ENCODE measurements at places on chromosomes 1 and 21.

DNA sequence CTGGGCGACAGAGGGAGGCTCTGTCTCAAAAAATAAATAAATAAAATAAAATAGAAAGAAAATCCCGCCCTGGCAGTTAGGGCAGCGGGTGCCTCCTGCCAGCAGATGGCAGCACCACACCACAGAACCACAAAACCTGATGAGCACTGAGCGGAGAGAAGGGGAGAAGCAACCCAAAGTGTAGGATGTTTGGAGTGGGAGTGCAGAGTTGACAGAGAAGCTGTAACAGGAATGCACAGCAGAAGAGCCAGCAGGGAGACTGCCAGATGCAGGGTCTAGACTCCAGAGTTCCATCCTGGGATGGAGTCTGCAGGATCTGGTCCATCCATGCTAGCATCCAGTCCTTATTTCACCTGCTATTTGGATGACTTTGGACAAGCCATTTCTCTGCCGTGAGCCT is 29.7 kb upstream of the KIRREL1 start:
- DNase-seq: peak; percentile 45

- no peak for DNase-seq
Measured at GRCh38 chr1:151590961-151591360, 20.9 kb upstream of the SNX27 start.

- peak; percentile 58 for DNase-seq
Measured at GRCh38 chr1:8858888-8859706, 19.4 kb downstream of the ENO1 start.

DNA sequence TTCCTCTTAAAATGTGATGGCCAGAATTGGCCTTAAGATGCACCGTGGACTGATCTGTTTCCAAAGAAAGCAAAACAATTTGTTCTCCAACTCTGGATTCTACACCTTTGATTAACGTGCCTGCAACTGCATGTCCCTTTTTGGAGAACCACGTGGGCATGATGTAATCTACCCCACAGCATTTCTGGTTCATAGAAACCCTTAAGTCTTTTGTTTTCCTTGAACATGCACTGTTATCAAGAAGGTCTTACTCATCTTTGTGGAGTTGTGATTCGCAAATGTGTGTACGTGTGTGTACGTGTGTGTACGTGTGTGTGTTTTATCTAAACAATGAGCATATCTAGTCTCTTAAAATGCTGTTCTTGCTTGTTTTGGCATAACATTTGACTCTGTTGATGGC is 57.8 kb downstream of the LPAR3 start:
- DNase-seq: no peak

- DNase-seq: no peak
Measured at GRCh38 chr1:26388791-26389445, 16.4 kb upstream of the ZNF683 start.

DNA sequence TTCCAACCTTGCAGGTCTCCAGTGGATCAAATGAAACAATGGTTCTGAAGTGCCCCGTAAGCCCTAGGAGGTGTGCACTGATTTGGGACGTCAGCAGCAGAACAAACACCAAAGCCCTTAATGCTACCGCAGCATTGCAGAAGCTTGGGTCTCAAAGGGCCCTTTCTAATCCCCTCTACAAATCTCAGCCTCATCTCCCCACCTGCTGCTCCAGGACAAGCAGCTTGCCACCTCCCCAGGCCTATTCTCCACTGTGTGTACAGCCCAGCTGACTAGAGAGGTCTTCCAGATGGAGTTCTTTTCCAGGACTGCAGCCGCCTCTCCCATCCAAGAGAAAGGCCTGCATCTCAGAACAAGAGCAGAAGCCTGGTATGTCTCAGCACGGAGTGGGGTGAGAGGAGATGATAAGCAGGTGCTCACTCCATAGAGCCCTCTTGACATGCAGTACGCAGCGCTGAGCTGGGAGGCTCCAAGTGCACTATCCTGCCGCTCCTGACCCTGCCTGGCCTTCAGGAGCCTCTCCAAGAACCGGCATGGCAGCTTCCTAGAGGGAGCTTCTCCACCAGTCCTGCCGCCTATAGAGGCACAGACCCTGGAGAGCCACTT is 46.3 kb downstream of the MRPL37 start:
- no peak for DNase-seq

DNA sequence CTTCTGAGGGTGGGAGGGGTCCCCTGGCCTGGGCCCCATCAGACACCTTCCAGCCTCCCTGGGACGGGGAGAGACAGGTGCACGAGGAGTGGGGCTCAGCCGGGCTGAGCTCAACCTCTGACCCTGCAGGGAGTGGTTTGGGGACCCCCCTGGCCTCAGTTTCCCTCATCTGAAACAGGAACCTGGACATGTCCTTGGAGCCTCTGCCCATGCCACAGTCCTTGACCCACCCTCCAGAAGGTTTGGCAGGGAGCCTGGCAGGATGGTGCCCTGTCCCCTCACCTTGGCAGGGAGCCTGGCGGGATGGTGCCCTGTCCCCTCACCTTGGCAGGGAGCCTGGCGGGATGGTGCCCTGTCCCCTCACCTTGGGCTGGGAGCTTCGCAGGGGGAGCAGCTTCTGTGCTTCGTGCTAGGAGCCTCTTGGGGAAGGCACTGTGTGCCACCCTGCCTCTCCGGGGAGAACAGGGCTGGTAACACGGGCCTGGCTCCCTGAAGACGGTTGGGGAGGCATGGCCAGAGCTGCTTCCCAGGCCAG is 58.3 kb downstream of the SLX9 start:
- no peak for DNase-seq

DNA sequence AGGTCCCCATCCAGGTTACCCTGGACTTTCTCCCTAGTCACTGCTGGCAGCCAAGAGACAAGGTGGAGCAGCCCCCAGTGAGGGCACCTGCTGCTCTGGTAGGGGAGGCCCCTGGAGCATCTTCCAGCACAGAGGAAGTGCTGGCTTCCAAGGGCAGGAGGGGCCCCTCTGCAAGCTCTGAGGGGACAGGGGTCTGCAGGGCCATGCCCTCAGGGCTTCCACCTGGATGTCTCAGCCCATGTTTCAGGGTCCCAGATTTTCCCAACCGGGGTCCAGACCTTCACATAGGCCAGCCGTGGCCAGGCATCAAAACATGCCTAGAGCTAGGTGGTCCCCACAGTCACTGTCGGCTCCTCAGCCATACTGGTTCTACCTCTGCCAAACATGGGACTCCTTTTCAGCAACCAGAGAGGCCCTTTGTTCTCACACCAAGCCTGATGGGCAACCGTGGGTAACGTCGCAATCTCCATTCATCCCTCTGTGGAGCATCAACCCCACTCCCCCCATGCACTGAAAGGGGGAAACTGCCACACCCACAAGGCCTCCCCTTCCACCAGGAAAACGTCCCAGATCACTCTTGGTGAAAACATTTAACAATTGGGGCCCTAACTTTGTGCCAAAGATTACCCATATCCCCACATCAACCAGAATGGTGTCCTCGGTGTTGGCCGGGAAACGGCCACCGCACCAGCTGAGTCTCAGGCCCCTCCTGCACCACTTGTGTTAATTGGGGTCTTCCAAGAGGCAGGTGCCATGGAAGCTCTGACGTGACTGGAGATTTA is 1.9 kb upstream of the COL6A2 start:
- no peak for DNase-seq
